ENCODE measurements at places on chromosomes 2 and 18.

- no peak for DNase-seq
Measured at GRCh38 chr2:226999661-227000060, 163.8 kb downstream of the RHBDD1 start.

DNA sequence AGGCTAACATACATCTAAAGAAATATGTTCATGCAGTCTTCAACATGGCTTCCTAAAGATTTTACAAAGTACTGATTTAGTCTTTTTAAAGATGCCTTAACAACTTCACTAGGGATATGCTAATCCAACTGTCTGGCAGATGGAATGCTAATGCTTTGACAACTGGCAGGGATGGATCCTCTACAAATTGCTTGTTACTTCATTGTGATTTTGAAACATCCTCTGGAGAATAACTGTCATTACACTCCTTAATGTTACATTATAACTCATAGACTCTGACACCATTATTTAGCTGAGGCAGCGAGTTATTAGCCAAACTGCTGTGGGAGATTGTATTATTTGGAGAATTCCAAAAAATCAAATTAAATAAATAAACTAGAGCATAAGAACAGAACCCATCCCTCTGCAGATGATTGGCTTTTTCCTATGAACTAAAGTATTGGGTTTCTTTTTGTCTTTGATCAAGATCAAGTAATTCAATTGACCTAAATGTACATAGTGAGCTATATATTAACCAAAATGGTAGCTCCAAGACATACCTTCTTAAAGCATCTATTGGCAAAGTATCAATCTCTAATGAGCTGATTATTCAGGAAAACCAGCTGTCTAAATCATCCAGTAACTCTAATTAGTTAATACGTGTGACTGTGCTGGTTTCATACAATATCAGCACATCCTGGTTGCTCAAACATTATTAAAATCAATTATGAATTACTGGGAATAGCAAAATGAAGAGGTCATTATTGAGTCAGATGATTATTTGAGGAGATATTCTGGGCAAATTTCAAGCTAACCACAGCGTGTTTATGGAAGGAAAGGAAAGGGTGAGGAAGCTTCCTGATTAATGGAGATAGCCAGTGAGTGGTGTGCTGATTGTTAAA, 321.3 kb upstream of the TFPI start:
- no peak for DNase-seq

- DNase-seq, result no peak
Measured at GRCh38 chr2:52238782-52239181, 1206.8 kb upstream of the NRXN1 start.

- DNase-seq, result no peak
Measured at GRCh38 chr2:26349690-26350089, 3.1 kb upstream of the ADGRF3 start.

- DNase-seq, result no peak
Measured at GRCh38 chr18:42258301-42258965, 303.4 kb downstream of the PIK3C3 start.

DNA sequence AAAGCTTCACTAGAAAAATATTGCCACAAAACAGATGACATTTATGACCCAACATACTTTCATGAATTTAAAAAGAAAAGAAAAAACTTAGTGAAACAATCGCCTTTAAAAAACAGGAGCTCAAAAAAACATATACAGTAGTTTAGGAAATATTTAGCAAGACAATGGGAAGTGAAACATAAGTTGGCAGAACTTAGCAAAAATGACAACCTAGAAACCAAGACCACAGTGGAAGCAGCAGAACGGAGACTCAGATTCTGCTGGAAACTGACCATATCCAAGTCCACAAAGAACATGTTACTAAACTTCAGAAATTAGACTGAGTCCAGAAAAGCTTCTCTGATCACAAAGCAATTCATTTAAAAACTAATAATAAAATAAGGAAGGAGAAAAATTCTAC, 41.8 kb upstream of the CTAGE1 start:
- no peak for DNase-seq

DNA sequence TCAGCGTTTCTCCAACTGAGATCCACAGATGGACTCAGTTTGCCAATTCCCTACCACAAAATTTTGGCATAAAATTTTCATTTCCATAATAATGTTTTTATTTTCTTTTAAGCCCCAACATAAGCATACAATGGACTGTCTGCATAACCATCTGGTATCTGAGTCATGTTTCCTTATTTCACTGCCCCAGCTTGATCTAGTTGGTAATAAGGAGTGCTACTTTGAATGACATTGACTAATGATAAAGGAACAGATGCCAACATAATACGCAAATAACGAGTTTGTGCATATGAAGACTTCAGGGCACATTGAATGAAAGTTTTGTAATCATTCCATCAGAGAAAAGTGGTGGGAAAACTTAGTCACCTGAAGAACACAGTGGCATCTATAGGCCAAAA, 8.8 kb upstream of the MBD2 start:
- DNase-seq, result no peak

DNA sequence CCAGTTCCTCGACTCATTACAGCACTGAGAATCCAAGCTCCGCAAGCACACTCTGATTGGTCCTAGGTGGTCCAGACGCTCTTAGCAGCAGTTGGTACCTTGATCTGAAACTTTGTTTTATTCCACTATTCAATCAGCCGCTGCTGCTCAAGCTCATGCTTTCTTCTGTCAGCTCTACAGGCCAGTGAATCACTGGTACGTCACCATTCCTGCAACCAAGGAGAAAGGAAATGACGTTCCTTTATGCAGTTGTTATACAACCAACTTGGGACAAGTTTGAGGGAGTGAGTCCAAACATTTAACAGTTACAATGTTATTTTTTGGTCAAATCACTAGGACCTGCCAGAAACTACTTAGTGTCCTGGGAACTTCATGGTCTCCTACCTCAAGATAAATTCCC, 398.8 kb upstream of the TMEFF2 start:
- no peak for DNase-seq

- no peak for DNase-seq
Measured at GRCh38 chr2:240602266-240603050, 15.9 kb downstream of the CAPN10 start.

GRCh38 chr2:100367163-100367562, 44.9 kb upstream of the LONRF2 start:
- DNase-seq, result no peak

DNA sequence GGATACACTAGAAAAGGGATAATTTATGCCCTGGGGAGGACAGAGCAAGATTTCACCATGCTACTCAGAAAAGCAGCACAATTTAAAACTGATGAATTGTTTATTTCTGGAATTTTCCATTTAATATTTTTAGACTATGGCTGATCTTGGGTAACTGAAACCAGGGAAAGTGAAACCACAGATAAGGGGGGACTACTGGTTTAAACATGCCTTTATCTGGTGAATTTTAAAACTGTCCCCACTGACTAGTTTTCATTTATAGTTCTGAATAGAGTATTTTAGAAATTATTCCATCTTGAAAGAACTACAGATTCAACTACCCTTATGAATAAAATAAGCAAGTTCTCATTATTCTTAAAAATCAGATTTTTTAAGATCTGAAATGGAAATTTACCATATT, 15.0 kb downstream of the NFU1 start:
- no peak for DNase-seq

- no peak for DNase-seq
Measured at GRCh38 chr18:13791181-13791580, 32.8 kb upstream of the MC5R start.

- no peak for DNase-seq
Measured at GRCh38 chr18:59202258-59202820, 17.6 kb upstream of the GRP start.

DNA sequence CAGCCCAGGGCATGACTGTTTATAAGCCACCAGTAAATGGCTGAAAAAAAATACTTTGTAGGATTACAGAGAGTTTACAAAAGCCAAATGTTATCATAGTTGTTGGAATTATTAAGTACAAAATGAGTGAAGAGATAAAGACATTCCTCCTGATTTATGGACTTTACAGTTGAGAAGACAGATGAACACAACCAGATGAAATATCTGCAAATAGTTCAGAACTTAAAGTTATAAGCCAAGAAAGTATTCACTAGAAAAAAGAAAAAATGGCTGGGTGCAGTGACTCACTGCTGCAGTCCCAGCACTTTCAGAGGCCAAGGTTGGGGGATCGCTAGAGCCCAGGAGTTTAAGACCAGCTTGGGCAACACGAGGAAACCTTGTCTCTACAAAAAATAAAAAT, 11.2 kb downstream of the PMAIP1 start:
- no peak for DNase-seq

- DNase-seq, result no peak
Measured at GRCh38 chr2:112201696-112202430, 53.0 kb downstream of the ZC3H8 start.

DNA sequence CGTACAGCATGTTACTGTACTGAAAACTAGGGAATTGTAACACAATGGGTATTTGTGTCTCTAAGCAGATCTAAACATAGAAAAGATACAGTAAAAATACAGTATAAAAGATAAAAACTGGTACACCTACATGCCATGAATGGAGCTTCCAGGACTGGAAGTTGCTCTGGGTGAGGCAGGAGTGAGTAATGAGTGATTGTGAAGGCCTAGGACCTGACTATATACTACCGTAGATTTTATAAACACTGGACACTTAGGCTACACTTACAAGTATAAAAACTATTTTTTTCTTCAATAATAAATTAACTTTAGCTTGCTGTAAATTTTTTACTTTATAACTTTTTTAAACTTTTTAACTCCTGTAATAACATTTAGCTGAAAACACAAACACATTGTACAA, 324.4 kb upstream of the TNP1 start:
- no peak for DNase-seq

GRCh38 chr2:180578441-180578840, 402.0 kb upstream of the UBE2E3 start:
- no peak for DNase-seq

- DNase-seq, result no peak
Measured at GRCh38 chr18:58535340-58536201, 93.3 kb downstream of the ALPK2 start.

GRCh38 chr18:34808389-34808788, 98.3 kb downstream of the DTNA start:
- DNase-seq, result no peak

DNA sequence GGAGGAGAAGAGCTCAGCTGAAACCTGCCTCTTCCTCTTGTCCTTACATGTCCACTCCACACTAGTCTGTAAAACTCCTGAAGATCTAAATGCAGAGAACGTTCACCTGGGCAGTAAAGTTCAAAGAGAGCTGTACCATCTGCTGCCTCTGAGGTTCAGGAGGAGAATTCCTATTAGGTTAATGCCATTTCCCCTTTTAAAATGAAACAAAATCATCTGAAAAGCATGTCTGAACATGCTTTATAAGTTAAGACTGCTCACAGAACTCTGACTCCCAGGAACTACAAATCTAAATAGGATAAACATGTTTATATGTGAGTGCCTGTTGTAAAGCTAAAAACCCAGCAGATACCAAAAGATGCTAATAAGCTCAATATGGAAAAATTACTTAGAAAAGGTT, 164.4 kb downstream of the AFF3 start:
- no peak for DNase-seq

GRCh38 chr18:46909497-46909896, 7.8 kb downstream of the PIAS2 start:
- no peak for DNase-seq

DNA sequence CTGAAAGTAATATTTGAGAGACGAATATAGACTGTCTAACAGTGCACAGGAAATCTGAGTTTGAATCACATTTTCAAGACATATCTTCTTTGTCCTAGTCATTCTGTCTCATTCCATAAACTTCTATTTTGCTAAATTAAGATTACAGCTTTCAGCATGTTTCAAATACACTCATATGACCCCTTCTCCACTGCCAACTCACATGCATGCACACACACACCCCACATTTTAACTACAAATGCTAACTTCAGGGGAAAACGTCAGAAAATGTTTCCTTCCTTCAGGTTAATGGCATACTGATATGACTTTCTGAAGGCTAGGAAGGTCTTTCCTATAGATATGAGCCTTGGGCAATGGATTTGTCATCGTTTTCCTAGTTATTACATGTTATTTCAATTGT, 373.7 kb downstream of the RBM43 start:
- no peak for DNase-seq

- no peak for DNase-seq
Measured at GRCh38 chr2:62441421-62441820, 64.6 kb downstream of the TMEM17 start.

GRCh38 chr2:167279810-167280209, 391.5 kb downstream of the XIRP2 start:
- DNase-seq, result no peak

DNA sequence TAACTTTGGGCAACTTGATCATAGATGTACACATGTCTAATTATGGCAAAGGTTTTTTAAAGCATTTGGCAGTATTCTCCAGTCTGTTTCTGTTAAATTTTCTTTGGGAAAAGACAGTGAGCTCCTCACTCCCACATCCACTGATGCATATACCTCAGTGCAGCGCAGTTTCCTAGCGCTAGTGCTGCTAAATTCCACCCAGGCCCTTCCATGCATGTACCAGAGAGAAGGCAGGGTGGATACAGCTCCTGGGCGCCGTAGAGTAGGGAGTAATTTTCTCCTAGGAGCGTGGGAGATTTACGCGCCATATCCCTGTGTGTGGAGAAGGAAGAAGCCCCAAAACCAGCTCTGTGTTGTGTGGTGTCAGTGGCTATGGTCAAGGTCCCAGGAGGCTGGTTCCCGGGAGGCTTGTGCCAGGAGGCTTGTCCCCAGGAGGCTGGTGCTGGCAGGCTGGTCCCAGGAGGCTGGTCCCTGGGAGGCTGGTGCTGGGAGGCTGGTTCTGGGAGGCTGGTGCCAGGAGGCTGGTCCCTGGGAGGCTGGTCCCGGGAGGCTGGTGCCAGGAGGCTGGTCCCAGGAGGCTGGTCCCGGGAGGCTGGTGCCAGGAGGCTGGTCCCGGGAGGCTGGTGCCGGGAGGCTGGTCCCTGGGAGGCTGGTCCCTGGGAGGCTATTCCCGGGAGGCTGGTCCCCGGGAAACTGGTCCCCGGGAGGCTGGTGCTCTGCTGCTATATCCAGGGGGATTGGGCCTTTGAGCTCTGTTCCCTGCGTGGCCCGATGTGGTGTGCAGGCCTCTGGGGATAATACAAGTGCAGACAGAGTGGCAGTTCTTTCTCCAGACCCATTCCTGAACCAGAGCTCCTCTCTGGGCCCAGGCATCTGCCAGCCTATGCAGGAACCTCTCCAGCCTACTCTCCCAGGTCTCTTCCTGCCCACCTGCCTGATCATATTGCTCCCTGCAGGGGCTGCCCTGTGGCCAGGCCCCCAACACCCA, 161.2 kb downstream of the SEPTIN10 start:
- DNase-seq, result no peak

DNA sequence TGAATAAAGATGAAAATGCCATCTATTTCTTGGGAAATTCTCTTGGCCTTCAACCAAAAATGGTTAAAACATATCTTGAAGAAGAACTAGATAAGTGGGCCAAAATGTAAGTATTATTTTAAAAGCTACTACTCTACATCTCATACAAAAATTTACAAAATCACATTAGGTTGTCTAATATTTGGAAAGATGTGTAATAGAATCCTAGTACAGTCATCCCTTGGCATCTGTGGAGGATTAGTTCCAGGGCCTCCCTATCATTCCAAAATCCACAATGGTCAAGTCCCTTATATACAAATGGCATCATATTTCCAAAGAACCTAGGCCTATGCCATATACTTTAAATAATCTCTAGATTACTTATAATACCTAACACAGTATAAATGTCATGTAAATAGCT, 41.2 kb downstream of the KYNU start:
- DNase-seq, result no peak
